ENCODE measurements at places on chromosomes 4 and X. TPM values are rescaled to one million over a fixed set of nuclear protein-coding genes. Genes with fewer than 3 reads are reported as not detected.

- peak; percentile 80 for DNase-seq
Observed at GRCh38 chrX:101799387-101799786, 132.4 kb downstream of the ZMAT1 start.

DNA sequence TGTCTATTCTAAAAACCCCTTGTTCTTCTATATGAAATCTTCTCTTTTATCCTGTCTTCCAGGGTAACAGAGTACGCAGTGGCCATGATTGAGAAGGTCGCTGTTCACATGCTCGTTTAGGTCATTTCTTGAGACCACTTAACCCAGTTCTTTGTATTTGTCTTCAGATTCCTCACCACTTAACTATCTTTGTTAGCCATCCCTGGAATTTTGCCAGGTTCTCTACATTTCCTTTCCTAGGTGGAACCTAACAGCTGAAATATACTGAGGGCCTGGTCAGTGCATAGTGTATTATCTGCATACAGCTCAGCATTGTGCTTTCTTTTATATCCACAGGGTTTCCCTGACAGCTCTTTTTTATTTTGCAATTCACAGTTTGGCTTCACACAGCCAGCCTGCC is 148.9 kb upstream of the GALNT7 start:
- no peak for DNase-seq

DNA sequence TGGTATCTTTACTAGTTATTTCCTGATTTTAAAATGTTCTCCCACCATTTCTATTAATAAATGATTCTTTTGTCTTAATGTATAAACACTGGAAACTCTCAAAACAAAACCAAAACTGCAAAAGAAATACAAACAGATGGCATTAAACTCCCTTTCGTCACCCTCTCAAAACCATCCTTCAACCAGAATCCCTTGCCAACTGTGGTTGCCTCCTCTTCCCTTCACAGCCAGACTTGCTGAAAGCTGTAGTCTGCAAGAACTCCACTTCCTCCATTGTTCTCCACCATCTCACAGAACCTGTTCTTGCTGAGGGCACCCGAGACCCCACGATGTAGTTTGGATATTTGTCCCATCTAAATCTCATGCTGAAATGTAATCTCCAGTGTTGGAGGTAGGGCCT is 96.5 kb downstream of the WWC2 start:
- DNase-seq, result no peak

GRCh38 chr4:145041378-145041777 is 56.6 kb downstream of the ANAPC10 start:
- DNase-seq, result no peak

- no peak for DNase-seq
Observed at GRCh38 chrX:2708021-2708420, 16.9 kb downstream of the CD99 start.

DNA sequence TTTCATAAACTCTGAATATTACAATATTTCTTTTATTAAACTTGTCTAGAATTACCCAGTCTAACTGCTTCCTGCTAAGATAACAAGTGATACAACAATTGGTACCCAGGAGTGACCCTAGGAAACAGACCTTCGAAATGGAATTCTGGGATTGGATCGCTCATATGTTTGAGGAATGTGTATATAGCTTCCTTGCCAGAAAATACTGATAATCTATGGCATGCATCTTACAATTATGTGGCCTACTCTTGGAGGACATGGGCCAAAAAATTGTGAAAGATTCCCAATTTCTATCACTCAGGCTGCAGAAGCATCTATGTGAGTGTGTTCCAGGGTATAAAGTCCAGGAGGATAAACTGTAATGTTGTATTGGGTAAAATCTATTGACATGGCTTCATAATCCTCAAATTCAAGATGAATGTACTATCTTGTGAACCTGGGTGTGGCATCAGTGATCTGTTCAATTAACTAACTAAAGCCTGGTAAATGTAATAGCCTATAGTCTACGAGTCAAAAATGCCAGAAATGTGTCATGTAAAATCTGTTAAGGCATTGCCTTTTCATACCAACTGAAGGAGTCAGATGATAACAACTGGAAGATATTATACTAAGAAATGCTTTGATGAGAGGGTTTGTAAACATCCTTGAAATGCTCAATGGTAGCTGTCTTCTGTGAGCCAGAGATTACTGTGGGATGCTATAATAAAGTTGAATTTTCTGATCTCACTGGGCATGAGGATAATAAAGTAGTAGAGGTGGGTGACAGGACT is 1499.3 kb downstream of the PCDH7 start:
- DNase-seq, result no peak

DNA sequence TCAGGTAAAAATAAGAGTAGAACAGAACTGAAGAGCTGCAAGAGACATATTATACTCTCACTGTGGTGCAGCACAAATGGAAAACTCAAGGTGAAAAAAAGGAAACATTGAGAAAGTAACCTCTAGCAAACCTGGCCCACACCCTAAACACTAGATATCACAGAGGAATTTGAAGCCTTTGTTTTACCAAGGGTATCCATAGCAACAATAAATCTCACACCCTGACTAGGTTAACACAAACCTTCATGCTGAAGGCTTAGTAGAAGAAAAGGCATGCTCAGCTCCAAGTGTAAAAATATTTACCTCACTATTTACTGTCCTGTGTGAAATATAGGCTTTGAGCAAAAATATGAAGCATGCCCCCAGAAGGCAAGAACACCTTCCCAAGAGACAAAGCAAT is 61.9 kb upstream of the TAB3 start:
- no peak for DNase-seq

DNA sequence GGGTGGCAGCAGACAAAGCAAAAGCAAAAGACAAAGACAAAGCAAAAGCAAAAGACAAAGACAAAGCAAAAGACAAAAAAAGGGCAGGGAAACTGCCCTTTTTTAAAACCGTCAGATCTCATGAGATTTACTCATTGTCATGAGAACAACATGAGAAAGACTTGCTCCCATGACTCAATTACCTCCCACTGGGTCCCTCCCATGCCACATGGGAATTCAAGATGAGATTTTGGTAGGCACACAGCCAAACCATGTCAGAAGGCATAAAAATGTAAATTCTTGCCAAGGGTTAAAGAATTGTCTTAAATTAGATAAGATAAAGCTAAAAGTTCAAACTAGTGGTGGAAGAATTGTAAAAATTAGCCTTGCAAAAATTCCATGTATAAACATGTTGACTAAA is 419.7 kb downstream of the TRAM1L1 start:
- DNase-seq, result no peak

DNA sequence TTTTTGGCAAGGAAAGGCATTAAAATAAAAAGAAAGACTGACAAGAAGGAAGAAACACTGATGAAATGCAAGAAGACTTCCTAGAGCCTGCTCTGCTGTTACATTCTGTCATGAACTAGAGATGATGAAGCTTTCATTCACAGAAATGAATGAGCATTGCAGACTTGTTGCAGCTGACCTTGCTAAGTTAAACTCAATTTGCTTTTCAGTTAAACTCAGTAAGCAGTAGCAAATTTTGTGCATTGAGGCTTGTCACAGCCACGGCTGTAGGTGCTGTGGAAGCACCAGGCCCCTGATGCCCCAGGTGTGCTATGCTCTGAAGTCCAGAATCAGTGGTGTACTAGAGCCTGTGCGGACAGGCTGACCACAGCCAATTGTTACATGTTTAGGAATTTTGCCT is 39.6 kb upstream of the LSM6 start:
- no peak for DNase-seq

- DNase-seq, result no peak
Observed at GRCh38 chr4:4852591-4853362, 6.7 kb upstream of the MSX1 start.

DNA sequence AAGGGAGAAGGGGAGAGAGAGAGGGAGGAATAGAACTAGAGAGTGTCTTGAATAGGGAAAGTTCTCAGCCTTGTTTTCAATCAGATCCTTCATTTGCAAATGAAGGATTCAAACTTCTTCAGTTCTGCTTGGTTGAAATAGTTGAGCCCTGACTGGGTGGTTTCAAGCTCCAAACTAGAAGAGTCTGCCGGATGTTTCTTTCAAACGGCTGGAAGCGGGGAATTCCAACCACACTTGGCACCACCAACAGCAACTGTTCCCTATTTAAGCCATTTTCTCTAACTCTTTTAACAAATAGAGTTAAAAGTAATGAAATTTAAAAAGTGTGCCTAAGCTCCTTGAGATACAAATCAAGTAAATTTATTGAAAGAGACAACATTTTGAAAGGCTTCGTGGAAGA is 67.5 kb upstream of the DDX60 start:
- no peak for DNase-seq

- no peak for DNase-seq
Observed at GRCh38 chr4:81255524-81255923, 40.5 kb upstream of the PRKG2 start.

- DNase-seq, result no peak
Observed at GRCh38 chr4:87872028-87872427, 39.3 kb downstream of the MEPE start.

- no peak for DNase-seq
Observed at GRCh38 chr4:48801016-48801715, 21.1 kb upstream of the FRYL start.

- DNase-seq, result no peak
Observed at GRCh38 chr4:140037353-140038030, 116.5 kb downstream of the MAML3 start.

DNA sequence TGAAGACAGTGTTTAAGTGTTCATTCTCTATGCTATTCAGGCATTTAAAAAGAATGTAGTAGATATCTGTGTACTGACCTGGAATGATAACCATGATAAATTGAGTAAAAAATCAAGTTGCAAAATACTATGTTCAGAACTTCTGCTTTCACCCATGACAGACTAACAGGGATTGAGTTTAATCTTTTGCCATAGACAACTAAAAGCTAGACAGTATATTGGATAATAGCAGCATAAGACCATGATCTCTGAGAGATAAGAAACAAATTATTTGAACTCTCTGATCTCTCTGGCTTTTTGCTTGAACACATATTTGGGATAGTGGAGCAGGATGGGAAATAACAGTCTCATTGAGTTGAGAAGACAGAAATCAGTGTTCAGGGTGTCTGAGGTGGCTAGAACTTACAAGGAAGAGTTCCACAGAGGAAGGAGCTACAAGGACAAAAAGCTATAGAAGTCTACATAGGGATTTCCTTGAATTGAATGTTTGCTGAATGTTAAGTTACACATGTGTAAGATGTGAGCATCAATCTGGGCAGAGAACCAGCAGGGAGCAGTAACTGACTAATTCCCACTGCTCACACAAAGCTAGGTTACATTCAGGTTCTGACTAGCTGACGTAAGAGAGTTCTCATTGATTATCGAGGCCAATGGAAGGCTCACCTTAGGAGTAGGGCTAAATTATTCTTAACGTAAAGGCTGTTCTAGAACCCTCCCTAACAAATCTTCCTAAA is 60.4 kb downstream of the SLC30A9 start:
- no peak for DNase-seq

DNA sequence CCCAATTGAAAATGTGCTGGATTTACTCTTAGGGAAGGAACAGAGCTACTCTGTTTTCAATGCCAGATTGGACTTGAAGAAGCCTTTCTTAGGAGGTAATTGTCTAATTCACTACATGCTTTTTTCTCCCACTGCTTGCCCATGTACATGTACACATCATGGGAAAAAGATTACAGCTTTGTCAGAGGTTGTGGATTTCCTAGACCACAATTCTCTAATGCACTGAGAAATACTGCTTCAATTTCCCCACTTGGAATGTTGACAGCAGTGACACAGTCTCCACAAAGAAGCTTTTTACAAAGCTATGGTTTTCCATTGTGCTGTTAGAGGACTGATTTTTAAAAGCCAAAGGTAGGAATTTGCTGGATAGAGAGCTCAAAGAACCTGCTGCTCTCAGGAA is 19.5 kb downstream of the ZAR1 start:
- DNase-seq, result no peak

- DNase-seq, result no peak
Observed at GRCh38 chr4:174749091-174749490, 80.0 kb downstream of the GLRA3 start.

- DNase-seq, result no peak
Observed at GRCh38 chr4:122997463-122998101, 75.2 kb upstream of the NUDT6 start.

- no peak for DNase-seq
Observed at GRCh38 chr4:72209600-72209999, 177.8 kb downstream of the NPFFR2 start.

GRCh38 chr4:4659871-4660651 is 118.2 kb upstream of the STX18 start:
- no peak for DNase-seq

DNA sequence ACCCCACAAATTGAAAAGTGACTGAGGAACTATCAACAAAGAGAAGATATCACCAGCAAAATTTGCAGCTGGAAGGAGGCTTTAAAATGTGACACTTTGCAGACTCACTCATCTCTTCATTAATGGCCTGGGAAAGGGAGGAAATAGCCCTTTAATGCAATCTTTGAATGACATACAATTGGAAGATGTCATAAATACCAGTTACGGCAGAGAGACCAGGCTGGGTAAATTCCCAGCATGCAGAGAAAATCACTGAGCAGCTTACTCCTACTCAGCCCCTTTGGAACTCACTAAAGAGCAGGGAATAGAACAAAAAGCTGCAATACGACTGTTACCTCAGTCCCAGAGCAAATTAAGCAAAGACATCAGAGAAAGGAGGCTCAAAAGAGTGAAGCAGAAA is 238.9 kb downstream of the HS3ST1 start:
- DNase-seq, result no peak

DNA sequence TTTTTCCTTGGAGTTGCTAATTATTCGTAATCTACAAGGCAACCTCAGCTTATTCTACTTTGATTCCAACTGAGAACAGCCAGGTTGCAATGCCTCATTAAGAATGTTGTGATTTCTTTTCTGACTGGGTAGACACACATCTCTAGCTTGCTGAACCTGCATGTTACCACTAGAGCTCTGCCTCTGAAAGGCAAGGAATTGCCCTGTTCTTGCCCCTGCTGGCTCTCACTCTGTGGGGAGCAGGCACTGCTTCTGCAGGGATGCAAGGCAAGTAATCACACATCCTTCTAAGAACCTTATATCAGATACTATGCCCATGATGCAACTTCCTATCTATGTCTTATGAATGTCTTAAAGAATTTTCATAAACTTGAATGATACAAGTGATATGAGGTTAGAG is 503.2 kb downstream of the PACRGL start:
- DNase-seq, result no peak

GRCh38 chrX:45191820-45192409 is 8.8 kb downstream of the DIPK2B start:
- DNase-seq, result no peak

GRCh38 chrX:2517055-2517454 is 16.3 kb upstream of the DHRSX start:
- DNase-seq, result no peak

SUPT20HL2 gene
- total RNA-seq, result not detected

BRS3 gene
- not detected for total RNA-seq

DKK2 gene
- 0.64 TPM for total RNA-seq

TEX11 gene
- not detected for total RNA-seq

RHOH gene
- total RNA-seq, result 0.67 TPM

VCX3A gene
- total RNA-seq, result not detected

L1CAM gene
- 4.8 TPM for total RNA-seq

MSANTD1 gene
- total RNA-seq, result 0.45 TPM

CXCL13 gene
- not detected for total RNA-seq

ARHGAP36 gene
- total RNA-seq, result not detected

UGT2A1 gene
- total RNA-seq, result not detected
